ENCODE measurements at places on chromosomes 1 and 21. TPM values are rescaled to one million over a fixed set of nuclear protein-coding genes. Genes with fewer than 3 reads are reported as not detected.

OR2G6 gene
- not detected for total RNA-seq

GNG4 gene
- under 0.01 TPM for total RNA-seq

KIF21B gene
- under 0.01 TPM for total RNA-seq

PROK1 gene
- total RNA-seq = not detected

IL10RB gene
- 35.6 TPM for total RNA-seq

TM2D1 gene
- 36.7 TPM for total RNA-seq

SPATA45 gene
- total RNA-seq = not detected

ARV1 gene
- total RNA-seq = 10.4 TPM

Data from subcutaneous preadipocyte (primary cell).